Epithelial cell of proximal tubule (primary cell): ENCODE measurements at places on chromosomes 1 and 21.

- DNase-seq: no peak
These were observed 130.8 kb upstream of the SGIP1 start for GRCh38 chr1:66403007-66403731.

- DNase-seq: no peak
These were observed 10.4 kb downstream of the FBXO2 start for GRCh38 chr1:11643782-11644181.

- no peak for DNase-seq
These were observed 322.8 kb downstream of the SPATA17 start for GRCh38 chr1:217953922-217954321.

DNA sequence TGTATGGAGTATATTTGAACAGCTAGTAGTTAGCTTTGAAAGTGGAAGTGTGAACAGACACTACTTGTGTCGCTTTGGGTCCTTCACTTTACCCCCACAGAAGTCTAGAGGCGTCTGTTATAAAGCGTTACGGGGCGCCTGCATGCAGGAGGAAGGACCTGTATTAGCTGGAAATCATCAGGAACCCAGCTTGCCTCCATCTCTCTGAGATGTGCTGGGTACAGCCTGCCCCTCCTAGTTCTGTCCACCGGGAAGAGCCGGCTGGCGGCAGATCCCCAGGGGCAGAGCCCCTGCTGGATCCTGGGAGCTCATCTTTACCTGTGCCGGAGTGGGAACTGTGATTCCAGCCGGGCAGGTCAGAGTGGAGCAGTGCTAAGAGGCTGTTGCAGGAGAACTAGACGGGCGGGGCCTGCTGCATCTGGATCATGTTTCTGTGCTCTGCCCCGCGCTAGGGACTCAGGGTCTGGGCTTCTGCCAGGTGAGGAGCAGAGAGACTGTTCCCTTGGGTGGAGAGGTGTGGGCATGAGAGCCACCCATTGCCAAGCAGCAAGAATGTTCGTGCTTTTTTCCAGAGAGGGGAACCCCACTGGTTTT lies 22.3 kb upstream of the SPSB1 start:
- no peak for DNase-seq

DNA sequence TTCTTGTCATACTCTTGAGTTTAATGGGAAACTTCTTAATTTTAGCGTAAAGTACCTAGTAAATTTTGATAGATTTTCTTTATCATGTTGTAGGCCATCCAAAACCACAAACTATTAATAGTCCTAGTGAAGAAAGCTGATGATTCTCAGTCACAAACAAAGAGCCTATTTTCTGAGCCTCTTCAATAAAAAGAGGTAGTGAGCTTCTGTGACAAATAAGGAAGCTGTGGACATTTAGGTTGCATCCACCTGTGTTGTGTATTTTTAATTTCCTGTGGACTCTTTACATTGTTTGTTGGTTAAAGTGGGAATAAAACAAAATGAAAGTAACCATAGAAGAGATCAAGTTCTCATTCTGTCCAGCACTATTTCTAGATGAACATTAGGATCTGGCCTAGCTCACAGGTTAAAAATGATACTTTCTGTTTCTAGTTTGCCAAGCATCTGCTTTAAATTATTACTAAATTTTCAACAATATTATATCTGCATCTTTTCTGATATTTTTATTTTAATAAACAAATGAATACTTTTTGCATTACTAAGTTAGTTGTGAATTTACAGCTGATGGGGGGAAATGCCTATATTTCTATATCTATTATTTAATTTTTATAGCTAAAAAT lies 702.2 kb upstream of the ADGRL4 start:
- no peak for DNase-seq

DNA sequence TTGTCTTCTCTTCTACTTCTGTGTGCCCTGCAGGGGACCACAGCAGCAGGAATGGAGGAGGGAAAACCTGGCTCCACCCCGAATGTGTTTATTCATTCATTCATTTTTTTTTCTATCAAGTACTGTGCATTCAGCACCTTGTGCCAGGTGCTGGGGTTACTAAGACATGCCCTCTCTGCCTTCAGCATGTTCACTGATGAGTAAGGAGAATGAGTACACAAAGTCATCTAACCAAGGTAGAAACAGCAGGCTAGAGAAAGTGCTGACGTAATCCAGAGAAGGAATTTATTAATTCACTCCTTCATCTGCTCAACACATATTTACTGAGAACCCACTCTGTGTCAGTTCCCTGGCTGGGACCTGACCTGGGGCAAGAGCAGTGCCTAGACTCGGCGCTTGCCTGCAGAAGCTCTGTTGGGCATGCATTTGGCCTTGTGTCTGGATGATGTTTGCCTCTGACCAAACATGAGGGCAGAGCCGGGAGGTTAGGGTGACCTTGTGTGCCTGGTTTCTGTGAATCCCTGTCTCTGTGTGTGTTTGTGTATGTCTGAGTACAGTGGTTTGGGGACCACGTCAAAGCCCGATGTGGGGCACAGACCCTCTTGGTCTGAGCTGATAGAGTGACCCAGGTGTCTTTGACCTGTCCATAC lies 3.3 kb upstream of the MYOG start:
- DNase-seq: no peak

GRCh38 chr1:101312147-101312546 lies 75.3 kb downstream of the S1PR1 start:
- no peak for DNase-seq

DNA sequence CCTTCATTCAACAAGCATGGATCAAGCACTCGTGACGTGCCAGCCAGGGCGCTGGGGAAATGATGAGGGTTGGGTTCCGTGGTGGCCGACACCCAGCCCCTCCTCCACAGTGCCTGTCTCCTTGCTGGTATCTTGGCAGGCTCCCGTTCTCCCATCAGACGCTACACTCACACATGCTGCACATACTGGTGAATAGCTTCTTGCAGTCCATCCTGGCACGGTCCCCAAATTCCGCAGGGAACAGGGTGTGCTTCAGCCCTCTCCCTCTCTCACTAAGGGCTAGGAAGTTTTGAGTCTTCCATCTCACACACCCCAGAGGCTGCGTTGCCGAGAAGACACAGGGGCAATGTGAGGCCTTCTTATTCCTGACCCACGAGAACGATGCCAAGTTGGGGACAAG lies 10.1 kb upstream of the MEF2D start:
- no peak for DNase-seq

GRCh38 chr1:85609976-85610375 lies 29.4 kb downstream of the CCN1 start:
- no peak for DNase-seq

DNA sequence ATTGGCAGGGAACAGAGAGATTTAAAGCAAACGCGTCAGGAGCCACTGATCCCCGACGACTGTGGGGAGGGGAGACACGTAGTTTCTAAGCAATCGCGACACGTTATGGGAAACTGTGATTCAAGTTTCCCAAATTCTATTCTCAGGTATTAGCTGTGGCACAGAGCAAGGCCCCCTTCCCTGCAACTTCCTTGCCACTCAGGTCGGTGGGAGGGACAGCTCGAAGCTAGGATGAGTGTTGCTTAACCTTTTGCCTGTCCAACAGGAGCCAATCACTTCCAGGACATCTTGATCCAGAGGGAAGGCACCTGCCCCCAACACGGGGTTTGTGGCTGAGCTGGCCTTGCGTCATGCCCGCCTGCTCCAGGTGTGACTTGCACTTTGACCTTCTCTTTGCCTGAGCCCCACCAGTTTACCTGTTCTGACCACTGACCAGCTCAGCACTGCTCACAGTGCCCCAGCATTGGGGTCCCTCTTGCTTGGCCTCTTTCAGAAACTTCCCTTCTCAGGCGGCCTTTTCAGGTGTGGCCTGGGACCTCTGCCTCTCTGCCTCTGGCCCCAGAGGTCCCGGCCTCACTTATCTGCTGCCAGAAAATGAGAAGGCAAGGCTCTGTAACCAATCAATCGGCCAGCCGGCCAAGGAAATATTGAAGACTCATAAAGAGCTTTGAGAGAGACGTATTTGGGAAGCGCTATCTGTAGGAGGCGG lies 24.6 kb downstream of the TEX35 start:
- no peak for DNase-seq

DNA sequence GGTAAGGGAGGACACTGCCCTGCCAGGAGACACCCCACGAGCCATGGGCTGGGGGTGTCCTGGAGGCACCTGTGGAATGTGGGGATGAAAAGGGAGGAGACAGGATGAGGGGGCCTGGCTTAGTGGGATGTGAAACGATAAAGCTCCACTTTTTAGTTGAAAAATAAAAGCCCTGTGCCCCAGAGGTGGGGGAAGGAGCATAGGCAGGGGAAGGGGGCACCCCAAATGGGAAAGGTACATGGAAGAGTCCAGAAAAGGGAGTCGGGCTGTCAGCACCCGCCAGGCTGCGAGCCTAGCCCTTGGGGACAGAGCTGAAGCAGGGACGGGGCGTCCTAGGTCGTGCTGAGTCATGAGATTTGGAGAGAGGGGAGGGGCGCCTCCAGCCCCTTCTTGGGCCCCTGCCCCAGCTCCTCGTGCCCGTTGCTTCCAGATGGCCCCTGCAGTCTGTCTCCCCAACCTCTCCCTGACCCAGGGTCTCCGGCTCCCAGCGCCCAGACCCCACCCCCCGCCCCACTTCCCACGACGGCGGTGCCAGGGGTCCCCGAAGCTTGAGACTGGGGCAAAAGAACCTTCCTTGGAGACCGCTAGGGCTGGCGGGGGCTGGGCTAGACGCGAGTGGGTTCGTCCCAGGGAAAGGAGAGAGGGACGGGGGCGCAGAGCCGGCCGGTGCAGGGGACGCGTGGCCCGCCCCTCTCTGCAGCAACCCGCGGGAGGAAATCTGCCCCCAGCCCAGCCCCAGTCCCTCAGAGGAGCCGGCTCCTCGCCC lies 795 bp downstream of the SYT2 start:
- DNase-seq: no peak

DNA sequence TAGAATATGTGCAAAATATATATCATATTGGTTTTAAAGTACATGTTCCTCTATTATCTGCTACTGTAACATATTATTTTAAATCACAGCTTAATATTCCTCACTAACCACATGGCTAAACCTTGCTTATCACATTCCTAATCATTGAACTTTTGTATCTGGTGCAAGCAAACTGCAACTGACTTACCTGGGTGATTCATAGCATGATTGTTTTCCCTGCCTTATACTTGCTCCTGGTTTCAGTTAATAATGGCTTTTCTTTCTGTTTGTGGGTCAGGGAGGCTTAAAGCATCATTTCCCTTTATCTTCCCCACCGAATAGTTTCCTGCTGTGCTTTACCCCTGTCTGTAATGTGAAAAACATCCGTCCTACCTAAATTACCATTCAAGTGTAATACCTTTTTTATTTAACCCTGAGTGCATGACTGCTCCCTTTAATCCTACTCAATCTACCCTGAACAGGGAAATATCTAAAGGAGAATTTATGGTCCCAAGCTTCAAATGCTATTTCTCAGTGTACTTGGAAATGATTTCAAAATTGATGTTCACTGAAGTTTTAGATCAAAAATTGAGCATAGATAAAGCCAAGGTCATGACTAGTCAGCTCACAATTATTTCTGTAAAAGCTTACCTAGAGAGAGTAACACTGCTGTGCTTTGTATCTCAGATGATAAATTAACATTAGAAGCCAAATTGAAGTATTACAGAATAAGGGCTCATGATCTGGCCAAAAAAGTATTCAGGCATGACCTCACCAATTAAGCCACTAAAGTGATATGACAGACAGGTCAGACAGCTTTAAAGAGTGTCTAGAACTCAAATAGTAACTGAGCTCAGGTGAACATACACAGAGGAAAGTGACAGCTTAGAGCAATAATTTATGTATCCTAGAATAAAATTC lies 507.1 kb downstream of the BRINP3 start:
- DNase-seq: no peak

DNA sequence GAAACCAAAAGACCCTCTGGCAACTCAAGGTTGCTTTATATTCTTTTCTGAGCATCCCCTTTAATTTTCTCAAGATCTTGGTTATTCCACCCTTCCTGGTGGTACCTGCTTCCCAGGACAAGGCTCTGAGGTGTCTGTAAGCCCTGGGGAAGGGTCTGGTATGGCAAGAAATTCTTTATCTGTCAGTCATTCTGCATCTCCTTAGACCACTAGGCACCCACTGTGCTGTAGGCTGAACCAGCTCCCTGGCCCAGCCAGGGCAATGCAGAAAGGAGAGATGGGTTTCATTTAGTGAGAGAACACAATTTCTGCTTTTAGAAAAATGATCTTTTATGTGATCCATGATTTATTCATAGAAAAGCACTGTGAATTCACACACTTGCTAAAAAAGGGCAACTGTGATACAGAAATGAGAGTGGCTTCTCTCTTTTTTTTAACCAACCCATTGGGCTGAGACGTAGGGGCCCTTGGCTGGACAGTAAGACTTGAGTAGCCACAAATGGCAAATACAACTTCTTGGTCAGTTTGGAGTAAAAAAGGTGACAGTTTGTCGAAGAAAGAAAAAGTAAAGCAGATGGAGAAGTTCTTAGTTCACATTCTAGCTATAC lies 4.1 kb downstream of the UROD start:
- no peak for DNase-seq

DNA sequence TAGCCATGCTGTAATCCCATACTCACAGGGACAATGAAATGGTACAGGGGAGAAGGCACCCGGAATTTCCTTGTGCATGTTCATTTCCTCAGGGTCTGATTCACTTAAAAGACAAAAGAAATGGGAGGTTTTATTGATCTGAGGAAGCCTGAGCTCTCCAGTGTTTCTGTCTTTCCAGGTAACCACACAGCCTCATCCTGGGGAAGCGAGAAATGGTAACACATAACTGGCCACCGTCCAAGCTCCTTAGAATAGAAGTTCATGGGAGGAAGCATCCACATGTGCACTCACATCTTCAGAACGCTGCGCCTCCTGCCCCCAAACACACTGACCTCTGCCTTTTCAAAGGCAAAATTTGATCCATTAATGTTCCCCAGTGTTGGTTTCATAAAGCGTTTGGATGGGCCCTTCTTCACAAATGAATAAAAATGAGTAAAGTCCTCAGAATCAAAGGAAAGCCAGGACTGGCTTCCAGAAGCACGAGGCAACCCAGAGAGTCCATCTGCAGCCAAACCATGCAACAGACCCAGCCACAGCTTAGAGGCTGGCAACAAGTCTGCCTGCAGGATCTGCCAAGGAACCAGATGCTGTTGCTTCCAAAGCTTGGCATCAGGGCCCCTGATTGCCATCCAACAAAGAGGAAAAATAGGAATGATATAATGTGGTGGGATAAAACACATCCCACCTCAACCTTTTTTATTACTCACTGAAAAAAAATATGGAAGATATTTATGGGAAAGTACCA lies 120.3 kb downstream of the ZBTB18 start:
- no peak for DNase-seq

- DNase-seq: no peak
These were observed 43.2 kb downstream of the NEK2 start for GRCh38 chr1:211632117-211632807.

DNA sequence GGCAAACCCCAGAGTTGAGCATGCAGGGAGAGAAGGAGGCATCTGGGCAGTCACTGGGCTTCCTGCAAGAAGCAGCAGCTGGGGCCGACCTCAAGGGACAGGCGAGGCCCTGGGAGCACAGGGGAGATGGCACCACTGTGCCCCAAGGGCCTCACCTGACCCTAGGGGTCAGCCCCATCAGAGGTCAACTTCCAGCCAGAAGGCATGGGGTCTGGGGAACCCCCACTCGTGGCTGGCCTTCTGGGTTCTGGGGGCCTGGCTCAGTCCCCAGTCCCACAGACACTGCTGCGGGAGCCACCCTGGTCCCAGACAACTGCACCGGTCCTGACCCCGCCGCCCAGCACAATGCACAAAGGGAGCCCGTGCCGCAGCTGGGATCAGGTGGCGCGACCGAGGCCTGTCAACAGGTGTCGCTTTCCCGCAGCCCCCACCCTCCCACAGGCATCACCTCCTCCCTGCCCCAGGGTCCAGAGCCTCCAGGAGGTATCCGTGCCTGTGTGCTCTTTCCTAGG lies 6.2 kb downstream of the WNT9A start:
- DNase-seq: no peak

GRCh38 chr1:57307392-57308170 lies 116.3 kb downstream of the DAB1 start:
- DNase-seq: no peak
